ENCODE measurements at places on chromosomes 2 and 18. TPM values are rescaled to one million over a fixed set of nuclear protein-coding genes. Genes with fewer than 3 reads are reported as not detected.

- DNase-seq = no peak
- H3K27me3 ChIP-seq = no peaks in the 10 kb centered on the region
- no peaks in the 10 kb centered on the region for H3K4me1 ChIP-seq
- H3K4me3 ChIP-seq = no peak overlapping the region
Observed at GRCh38 chr2:193332941-193333340, 1138.2 kb upstream of the TMEFF2 start.

The CSRNP3 gene
- 15.6 TPM for total RNA-seq

- DNase-seq = peak; percentile 67
- no peaks in the 10 kb centered on the region for H3K27me3 ChIP-seq
Observed at GRCh38 chr2:196601430-196602306, 37.8 kb upstream of the CCDC150 start.

The C2orf49 gene
- total RNA-seq = 14.9 TPM

DNA sequence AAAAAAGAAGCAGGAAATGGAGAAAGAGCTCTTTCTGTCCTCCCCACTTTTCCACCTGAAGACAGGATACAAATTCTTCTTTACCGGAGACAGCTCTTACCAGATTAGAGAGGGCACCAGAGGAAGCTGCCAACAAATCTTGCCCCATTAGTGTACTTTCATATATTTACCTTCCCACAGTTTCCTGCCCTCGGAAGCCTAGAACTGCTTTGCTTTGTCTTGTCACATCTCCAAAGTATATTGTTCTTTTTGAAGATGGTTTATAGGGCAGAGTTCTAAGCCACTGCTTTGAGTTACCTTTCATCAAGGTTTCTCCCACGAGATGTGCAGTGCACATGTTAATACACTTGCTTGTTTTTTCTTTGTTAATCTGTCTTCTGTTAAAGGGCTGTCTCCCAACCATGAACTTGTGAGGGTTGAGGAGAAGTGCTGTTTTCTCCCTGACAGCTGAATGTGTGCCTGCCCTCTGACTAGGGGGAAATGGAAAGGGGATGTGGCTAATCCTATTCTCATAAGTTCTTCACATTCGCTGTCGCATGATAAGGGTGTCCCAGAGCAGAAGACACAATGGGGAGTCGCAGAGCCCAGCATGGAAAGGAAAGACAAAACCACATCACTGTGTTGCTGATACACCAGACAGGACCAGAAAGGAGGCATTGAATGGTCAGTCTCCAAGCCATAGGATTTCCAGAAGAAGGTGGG lies 24.2 kb downstream of the CENPA start:
- H3K27ac ChIP-seq = no peak overlapping the region
- peaks cover 6% of the 10 kb centered on the region for H3K27me3 ChIP-seq
- no peaks in the 10 kb centered on the region for H3K36me3 ChIP-seq
- peak; percentile 65 for DNase-seq
- H3K4me1 ChIP-seq = no peaks in the 10 kb centered on the region

DNA sequence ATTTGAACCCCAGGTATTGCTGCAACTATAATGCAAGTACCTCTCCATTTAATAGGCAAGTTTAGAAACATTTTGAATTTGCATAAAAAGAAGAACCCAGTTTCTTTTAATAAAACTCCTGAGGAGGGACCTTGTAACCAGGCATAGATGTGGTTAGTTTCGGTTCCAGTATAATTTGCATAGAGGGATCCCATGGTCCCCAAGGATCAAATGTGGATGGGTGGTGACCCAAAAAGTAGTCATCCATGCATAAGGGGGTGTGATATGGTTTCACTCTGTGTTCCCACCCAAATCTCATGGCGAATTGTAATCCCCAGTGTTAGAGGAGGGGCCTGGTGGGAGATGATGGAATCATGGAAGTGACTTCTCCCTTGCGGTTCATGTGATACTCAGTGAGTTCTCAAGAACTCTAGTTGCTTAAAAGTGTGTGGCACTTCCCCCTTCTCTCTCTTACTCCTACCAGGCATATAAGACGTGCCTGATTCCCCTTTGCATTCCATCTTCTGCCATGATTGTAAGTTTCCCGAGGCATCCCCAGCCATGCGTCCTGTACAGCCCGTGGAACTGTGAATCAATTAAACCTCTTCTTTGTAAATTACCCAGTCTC lies 40.2 kb upstream of the SKA1 start:
- H3K36me3 ChIP-seq = no peaks in the 10 kb centered on the region
- no peak overlapping the region for H3K4me3 ChIP-seq
- H3K4me1 ChIP-seq = no peaks in the 10 kb centered on the region
- no peak overlapping the region for H3K27ac ChIP-seq
